Stimulated activated CD4-positive, alpha-beta T cell treated with anti-CD3 and anti-CD28 coated beads, TNF-alpha, amount 100 ng/mL, for 24 hours (primary cell): ENCODE measurements at places on chromosomes 6 and 20.

DNA sequence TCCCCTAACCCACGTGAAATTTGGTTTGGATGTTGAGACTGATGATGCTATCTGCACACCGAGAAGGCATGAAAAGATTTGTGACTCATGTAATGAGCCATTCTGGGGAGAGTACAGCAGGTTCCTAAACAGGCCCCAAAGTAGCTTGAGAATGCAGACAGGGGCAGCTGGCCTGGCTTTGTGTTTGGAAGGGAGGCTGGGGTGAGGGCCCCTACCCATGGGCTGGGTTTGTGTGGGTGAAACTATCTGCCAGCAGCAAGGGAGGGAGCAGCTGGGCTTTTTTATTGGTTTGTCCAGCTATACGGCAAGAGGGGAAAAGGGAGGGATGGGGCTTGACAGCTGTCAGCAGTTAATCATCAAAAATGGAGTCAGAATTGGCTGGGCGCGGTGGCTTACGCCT is 87.0 kb upstream of the RNF24 start:
- no peak for DNase-seq

DNA sequence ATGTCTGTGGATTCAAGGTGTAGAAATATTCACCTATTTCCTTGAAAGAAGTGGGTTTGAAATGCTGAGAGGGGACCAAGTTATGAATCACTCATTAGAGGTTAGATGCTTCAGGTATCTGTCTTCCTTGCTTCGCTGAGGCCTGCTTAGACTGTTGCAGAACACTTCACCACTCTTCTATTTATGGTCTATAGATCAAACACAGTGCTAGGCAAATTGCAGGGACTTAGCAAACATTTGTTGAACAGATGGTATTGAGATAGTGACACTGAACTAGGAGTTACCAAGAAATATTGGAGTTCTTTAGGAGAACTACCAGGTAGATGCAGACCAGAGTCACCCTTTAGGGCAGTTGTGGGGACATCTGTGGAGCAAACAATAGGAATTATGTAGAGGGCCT is 123.8 kb downstream of the RFPL4B start:
- no peak for DNase-seq

- no peak for DNase-seq
These were observed 47.4 kb downstream of the TRMT11 start for GRCh38 chr6:126033696-126034095.

GRCh38 chr6:21984135-21984534 is 312.7 kb downstream of the PRL start:
- DNase-seq = no peak

DNA sequence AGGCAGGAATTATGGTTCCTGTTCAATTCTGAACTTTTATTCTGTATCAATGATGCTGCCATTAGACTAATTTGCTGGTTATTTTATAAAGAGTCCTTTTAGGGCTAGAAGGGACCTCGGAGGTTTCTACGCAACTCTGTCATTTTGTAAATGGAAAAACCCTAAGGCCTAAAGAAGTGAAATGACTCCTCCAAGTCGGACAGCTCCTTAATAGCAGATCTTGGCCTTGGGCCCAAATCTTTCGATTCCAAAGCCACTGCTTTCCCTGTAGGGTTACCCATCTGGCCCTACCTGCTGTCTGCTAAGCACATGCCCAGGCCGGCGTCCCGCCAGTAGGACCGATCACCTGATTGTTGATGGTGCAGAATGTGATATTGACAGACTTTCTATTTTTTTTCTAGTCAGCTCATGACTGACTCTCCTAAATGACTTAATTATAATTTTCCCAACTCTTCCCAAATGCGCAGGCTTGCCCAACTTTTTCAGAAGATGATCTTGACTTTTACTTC is 40.2 kb downstream of the PLEKHG1 start:
- DNase-seq = no peak

- no peak for DNase-seq
These were observed 493.6 kb downstream of the EPM2A start for GRCh38 chr6:145241721-145242120.

DNA sequence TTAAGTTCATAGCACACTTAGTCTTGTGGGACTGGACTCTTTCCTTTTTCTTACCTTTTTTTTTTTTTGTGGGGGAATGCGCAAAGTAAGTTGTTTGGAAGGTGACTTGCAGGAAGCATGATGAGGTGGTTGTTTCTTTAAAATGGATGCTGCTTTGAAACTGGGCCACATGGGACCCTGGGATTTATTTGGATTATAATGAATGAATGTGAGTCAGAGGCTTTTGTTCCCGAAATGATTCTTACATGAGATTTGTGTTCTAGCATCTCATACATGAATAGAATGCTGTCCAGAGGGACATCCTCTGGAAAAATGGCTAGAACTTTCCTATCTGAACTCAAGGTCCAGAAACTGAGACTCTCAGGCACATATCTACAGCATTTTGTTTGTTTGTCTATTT is 236.6 kb upstream of the RNF24 start:
- DNase-seq = no peak
